Cortex of kidney (tissue), 1 donor: ENCODE measurements at places on chromosomes 7 and 10.

DNA sequence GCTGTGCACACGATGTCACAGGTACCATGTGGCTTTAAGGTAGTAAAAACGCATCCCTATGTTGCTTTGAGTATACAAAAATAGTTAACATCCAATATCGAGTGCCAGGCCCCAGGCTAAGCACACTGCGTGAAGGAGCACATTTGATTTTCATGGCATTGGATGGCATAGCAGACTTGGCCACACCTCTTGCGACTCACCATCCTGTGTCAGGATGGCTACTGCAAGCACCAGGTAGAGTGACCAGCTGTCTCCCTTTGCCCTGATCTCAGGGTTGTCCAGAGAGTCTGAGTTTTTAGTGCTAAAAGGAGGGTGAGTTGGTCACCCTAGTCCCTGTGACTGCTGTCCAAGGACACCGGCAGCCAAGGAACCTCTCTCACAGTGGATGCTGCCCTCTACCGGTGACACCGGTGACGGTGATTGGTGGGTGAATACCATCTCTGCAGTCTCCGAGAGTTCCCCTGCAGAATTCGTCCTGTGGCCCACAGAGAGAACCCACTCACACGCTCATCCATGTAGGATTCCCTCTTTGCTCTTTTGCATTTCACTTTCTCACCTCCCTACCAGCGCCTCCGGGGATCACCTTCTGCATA lies 76.1 kb downstream of the BICC1 start:
- DNase-seq, result no peak

GRCh38 chr7:127588697-127589482 lies 679 bp downstream of the ARF5 start:
- DNase-seq, result no peak

DNA sequence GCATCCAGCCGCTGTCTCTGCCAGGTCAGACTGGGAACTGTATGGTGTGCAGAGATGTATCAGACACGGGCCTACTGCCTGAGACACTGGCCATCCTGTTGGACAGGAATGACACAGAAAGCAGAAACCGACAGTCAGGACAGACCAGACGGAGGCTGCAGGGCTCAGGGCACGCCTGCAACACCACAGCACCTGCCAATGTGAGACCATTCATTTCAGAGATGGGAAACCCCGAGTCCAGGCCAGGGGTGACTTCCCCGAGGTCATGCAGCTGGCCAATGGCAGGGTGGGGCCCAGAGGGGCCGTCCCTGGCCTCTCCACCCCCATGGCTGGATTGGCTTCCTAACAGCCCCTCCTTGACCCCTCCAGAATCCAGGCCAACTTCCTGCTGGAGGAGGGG lies 34.7 kb downstream of the GRID1 start:
- DNase-seq, result no peak

DNA sequence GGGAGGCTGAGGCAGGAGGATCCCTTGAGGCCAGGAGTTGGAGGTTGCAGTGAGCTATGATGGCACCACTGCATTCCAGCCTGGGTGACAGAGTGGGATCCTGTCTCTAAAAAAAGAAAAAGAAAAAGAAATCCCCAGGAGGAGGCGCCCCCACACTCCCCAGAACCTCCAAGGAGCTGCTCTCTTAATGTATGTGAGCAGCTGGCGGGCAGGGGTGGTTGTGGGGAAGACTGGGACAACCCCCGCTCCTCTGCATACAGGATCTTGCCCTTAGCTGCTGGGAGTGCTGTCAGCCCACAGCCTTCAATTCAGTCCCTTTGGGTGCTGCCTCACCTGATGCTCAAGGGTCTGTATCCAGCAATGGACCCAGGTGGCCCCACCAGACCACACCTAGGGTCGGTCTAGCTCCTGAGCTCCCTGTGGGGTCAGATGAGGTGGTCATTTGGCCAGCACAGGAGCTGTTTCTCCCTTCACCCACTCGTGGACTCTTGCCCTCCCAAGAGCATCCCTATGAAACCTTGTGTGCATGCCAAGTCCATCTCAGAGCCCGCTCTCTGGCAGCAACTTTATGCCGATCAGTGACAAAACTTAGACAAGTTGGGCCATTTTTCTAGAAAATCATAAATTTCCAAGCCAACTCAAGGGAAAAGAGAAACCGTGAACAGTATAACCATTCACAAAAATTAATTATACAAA lies 97.5 kb downstream of the CREM start:
- no peak for DNase-seq

GRCh38 chr7:140966561-140967233 lies 42.0 kb upstream of the BRAF start:
- no peak for DNase-seq

GRCh38 chr10:123135415-123136141 lies at the start of gene HMX3:
HMX3 (plus strand) TSS chr10:123135970; CDS start chr10:123136051, 81 bp downstream.
- no peak for DNase-seq

GRCh38 chr10:129971381-129972144 lies 7.5 kb upstream of the EBF3 start:
- no peak for DNase-seq

DNA sequence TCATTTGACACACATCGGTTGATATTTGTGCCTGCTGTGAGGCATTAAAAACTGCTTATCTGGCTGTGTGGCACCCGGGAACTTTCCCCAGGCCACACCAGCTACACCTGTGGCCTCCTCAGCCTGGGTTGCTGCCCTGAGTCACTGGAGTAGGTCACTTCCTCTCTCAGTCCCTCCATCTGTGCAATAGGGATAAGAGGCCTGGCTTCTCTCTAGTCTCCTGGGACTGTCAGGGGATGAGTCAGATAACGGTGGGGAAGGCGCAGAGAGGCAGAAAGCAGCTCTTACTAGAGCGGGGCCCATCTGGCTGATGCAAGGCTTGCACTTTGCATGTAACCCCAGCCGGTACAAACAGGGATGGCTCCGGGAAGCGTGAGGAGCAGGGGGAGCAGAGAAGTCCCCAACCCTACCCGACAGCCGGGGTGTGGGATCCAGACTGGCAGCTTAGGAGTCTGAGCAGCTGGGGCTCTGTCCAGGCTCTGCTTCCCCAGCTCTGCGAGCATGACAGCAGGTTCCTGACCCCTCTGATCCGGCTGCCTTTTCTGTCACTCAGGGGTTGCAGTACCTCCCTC lies 34.0 kb downstream of the DNAJB12 start:
- no peak for DNase-seq

DNA sequence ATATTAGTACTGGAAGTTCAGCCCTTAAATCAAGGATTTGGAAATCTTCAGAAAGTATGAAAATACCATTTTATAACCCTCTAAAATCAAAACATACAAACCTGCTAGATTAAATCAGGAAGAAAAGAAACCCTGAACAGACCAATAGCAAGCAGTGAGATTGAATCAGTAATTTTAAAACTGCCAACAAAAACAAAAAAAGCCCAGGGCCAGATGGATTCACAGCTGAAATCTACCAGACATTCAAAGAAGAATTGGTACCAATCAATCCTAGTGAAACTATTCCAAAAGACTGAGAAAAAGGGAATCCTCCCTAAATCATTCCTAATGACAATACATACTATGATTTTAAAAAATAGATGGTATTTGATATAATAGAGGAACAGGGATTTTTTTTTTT lies 70.1 kb downstream of the MCU start:
- no peak for DNase-seq

GRCh38 chr7:158849768-158850544 lies 6.4 kb upstream of the DYNC2I1 start:
- DNase-seq, result no peak

- DNase-seq, result no peak
Measured at GRCh38 chr10:74891053-74891452, 64.7 kb downstream of the KAT6B start.

DNA sequence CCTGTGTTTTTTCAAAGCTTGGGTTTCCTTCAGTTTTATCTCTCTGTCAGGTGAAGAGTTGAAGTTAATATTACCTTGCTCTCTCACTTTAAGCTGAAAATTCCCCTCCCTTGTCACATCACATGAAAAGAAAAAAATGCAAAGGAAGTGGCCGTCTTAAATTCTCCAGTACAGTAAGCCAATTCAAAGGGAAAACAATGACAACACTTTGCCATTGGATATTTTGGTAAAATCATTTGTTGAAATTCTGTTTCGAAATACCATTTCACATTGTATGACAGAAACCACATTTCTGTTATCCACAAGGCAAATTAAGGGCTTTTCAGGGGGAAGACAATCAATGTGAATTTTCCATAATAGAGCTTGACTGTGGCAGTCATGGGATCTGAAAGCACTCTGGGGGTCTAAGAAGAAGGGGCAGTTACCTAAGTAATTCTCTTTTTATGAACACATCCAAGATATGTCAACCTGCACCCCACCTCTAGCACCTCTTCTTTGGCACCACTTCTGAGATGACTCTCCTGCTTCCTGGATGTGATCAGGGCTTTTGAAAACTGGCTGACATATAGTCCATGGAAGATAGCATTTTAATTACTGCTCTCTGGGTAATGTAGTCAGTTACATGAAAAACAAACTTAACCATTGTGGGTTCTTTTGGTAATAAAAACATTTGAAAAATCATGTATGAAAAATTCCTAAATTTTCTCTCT lies 63.8 kb downstream of the ENTPD1 start:
- DNase-seq, result no peak

- DNase-seq, result no peak
Measured at GRCh38 chr7:24283897-24284698, at the start of gene NPY. NPY (plus strand) TSS chr7:24284190; CDS start chr7:24285241, 1,051 bp downstream.

- DNase-seq, result no peak
Measured at GRCh38 chr10:122073508-122073907, 84.5 kb downstream of the TACC2 start.

DNA sequence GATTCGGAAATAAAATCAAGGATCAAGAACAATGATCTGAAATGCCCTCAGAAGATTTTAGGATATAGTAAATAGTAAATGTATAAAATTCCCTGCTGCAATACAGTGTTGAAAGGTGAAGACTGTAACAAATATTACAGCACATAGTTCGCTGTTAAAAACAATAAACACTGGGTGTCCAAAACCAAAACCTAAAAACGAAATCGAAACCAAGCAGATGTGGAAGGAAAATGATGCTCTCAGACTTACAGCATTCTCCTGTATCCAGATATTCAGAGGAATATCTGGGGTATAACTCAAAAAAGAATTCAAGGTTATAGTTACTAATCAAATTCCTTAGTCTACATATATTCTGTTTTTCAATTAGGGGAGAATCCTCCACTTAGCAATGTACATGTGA lies 708.1 kb upstream of the PCDH15 start:
- DNase-seq, result no peak

DNA sequence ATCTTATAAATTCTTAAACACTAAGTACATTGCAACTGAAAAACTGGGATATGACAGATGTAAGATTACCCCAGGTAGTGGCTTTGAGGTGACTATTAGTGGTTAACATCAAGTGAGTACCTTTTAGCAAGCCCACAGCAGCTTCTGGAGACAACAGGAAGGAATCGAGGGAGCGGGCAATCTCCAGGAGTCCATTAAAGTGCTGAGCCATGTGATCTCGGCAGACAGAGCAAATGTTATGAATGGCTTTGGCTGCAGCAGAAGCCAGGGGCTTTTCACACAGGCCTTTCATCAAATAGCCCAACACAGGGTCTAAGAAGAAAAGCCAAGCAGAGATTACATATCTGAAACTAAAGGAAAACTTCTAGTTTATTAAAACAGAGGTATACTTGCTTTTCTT lies 48.9 kb downstream of the IRF5 start:
- no peak for DNase-seq
